ENCODE measurements at places on chromosomes 1 and 21. TPM values are rescaled to one million over a fixed set of nuclear protein-coding genes. Genes with fewer than 3 reads are reported as not detected.

DNA sequence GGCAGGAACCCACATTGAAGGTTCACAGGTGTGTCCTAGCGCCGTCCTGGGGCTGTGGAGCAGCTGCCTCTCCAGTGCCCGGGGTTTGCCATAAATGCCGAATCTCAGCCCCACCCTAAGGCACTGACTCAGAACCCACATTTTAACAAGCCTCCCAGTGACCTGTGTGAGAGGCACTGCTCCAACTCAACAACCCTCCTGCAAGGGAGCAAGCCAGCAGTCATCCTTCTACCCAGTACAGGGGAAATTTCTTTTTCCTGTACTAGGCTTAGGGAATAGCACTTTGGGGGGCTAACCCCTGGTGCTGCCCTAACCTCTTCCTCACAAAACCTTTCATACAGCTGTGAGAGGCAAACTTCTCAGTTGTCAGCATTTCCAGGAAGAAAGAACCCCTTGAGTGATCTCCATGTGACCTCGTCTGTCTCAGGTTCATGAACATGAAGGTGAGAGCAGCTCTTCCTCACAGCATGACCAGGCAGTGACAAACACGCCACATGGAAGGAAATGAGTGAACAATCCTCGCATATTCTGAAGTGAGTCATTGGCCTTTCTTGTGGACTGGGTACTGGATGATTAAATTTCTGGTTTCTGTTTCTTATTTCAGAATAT, 11.4 kb upstream of the BCAR3 start:
- no peak for DNase-seq
- peaks cover 7% of the 10 kb centered on the region for H3K4me1 ChIP-seq
- H3K27me3 ChIP-seq, result peaks cover 8% of the 10 kb centered on the region
- H3K27ac ChIP-seq, result no peak overlapping the region
- H3K4me3 ChIP-seq, result no peak overlapping the region

The IQCC gene
- 4.1 TPM for total RNA-seq

DNA sequence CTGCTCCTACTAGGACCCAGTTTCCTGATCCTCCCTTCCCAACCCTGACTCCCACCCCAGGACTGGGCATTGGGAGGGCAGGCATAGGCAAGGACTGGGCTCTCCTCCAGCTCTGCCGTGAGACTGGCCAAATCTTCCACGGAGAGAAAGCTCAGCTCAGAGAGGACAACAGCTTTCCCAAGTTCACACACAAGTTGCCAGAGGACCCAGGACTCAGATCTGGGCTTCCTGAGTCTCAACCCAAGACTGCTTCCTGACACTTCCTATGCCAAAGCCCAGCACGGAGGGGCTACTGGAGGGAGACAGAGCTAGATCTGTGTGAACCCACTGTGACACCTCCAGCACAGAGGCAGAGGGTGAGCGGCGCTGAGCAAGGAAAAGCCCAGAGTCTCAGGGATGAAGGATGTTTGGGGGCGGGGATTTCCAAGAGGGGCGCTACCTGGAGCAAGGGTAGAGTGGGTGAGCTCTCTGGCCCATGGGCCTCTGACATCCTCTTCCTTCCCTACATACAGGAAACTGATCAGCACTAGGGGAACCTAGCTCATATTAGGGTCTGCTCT, 7.1 kb downstream of the PDZK1IP1 start:
- no peak for DNase-seq
- H3K27ac ChIP-seq, result no peak overlapping the region
- H3K4me3 ChIP-seq, result no peak overlapping the region

DNA sequence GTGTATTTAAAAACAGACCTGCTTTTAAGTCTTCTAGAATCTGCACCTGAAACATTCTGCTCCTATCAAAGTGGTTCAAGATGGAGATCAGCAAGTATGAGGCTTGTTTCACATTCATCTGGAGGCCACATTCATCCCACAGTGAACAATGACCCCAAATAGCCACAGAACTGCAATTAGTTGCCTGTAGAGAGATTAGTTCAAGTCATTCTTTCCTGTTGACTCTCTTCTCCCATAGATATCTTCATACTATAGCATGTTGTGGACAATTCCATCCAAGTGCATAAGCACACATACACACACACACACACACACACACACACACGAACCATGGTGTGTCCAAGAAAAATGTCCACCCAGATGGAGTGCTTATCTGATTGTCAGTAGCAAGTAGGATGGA, 101.7 kb upstream of the FGGY start:
- no peak for DNase-seq
- H3K4me1 ChIP-seq, result no peaks in the 10 kb centered on the region
- peaks cover 3% of the 10 kb centered on the region for H3K36me3 ChIP-seq
- H3K4me3 ChIP-seq, result no peak overlapping the region
- H3K27ac ChIP-seq, result no peak overlapping the region
- peaks cover 16% of the 10 kb centered on the region for H3K27me3 ChIP-seq

- H3K4me3 ChIP-seq, result peak overlapping the region; percentile 13
- no peak for DNase-seq
- H3K27ac ChIP-seq, result no peak overlapping the region
Measured at GRCh38 chr1:82931006-82931405, 1067.9 kb downstream of the TTLL7 start.

DNA sequence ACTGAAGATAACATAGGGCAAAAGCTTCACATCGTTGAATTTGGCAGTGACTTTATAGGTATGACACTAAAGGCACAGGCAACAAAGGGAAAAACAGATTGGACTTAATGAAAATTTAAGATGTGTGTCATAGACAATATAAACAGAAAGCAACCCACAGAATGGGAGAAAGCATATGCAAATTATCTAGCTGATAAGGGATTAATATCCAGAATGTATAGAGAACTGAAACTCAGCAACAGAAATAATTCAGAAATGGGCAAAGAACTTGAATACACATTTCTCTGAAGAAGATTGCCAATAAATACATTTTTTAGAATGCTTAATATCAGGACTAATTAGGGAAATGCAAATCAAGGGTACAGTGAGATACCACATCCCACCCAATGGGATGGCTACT, 55.2 kb upstream of the ANGPTL1 start:
- peaks cover 10% of the 10 kb centered on the region for H3K27me3 ChIP-seq
- no peak for DNase-seq
- no peaks in the 10 kb centered on the region for H3K36me3 ChIP-seq

GRCh38 chr1:30847358-30847972, 61.1 kb downstream of the SDC3 start:
- H3K36me3 ChIP-seq, result peaks cover 3% of the 10 kb centered on the region
- peaks cover 4% of the 10 kb centered on the region for H3K4me1 ChIP-seq
- peaks cover 78% of the 10 kb centered on the region for H3K27me3 ChIP-seq
- no peak overlapping the region for H3K4me3 ChIP-seq
- no peak overlapping the region for H3K27ac ChIP-seq
- no peak for DNase-seq

DNA sequence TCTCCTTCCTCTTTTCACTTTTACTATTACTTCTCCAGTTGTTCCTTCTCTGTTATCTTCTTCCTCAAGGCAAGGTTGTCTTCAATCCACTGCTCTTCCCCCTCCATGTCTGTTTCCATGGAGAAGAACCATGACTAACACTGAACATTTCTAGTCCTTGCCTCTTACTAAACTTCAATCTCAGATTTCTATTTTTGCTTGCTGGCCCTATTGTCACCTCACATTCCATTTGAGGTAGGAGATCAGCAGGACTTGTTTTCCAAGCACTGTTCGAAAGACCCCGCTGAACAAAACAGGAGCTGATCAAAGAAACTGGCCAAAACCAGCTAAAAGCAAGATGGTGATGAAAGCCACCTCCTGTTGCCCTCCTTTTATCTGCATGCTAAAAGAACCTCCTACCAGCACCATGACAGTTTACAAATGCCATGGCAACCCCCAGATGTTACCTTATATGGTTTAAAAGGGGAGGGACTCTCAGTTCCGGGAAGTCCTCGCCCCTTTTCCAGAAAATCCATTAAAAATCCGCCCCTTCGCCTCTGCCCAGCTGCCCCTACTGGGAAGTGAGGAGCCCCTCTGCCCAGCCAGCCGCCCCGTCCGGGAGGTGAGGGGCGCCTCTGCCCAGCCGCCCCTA, 22.6 kb downstream of the GON4L start:
- no peak overlapping the region for H3K4me3 ChIP-seq
- H3K36me3 ChIP-seq, result peaks cover 5% of the 10 kb centered on the region
- H3K27ac ChIP-seq, result peak overlapping the region; percentile 22
- peaks cover 21% of the 10 kb centered on the region for H3K4me1 ChIP-seq
- H3K27me3 ChIP-seq, result no peaks in the 10 kb centered on the region

- H3K27ac ChIP-seq, result no peak overlapping the region
- no peaks in the 10 kb centered on the region for H3K4me1 ChIP-seq
- no peak for DNase-seq
- peaks cover 43% of the 10 kb centered on the region for H3K27me3 ChIP-seq
Measured at GRCh38 chr1:202691816-202692215, 18.4 kb downstream of the SYT2 start.

The CATSPER4 gene
- total RNA-seq, result not detected

DNA sequence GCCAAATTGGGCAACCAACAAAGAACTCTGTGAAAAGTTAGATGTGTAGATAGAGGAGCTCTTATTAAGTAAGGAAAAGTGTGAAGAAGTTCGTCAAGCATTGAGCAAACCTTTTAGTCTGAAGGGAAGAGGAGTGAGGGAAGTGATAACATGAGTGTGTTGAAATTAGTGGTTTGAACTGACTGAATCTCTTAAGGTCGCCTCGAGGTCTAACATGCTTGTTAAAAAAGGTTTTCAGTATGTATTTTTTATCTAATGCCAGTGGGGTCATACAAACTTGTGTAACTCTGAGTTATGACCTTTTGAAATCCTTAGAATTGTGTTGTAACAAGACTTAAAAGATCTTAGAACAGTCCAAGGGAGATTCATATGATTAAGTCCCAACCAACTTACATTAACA, 34.1 kb downstream of the SOAT1 start:
- H3K27me3 ChIP-seq, result no peaks in the 10 kb centered on the region
- H3K4me1 ChIP-seq, result peaks cover 17% of the 10 kb centered on the region
- no peak overlapping the region for H3K27ac ChIP-seq
- DNase-seq, result no peak
- peaks cover 5% of the 10 kb centered on the region for H3K36me3 ChIP-seq

DNA sequence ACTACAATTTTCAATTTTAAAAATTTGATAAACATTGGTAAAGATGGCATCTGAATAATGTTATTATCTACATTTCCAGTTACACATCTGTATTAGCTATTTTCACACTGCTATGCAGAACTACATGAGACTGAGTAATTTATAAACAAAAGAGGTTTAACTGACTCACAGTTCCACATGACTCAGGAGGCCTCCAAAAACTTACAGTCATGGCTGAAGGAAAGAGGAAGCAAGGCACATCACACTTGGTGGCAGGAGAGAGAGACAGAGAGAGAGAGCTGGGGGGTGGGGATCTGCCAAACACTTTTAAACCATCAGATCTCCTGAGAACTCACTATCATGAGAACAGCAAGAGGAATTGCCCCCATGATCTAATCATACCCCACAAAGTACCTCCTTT, 850.0 kb downstream of the LTN1 start:
- H3K36me3 ChIP-seq, result no peaks in the 10 kb centered on the region
- DNase-seq, result no peak
- H3K27ac ChIP-seq, result no peak overlapping the region
- H3K27me3 ChIP-seq, result no peaks in the 10 kb centered on the region

DNA sequence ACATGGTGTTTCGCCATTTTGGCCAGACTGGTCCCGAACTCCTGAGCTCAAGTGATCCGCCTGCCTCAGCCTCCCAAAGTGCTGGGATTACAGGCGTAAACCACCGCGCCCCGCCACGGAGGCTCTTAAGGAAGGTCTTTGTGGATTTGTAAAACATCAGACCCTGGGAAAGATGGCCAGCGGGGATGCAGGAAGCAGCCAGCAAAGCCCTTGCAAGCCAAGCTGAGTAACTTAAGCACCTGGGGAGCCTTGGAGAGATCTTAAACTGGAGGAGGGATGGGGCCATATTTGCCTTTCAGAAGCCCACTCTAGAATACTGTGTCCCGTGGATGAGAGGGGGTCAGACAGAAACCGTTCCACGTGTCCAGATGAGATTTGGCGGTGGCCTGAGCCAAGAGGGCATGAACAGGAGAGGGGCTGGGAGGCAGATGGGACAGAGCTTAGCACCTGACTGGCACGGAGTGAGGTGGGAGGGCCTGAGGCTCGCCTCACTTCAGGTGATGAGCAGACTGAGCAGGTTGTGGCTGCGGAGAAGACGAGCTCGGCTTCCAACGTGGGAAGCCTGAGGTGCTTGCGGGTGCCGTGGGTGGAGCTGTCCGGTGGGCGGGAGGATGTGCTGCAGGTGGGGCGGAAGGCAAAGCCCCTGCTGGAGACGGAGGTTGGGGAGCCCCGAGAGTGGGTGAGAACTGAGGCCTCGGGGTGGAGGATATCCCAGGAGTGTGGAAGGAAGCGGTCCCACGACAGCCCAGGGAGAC, 11.7 kb downstream of the C1orf216 start:
- peaks cover 18% of the 10 kb centered on the region for H3K4me1 ChIP-seq
- DNase-seq, result no peak
- H3K27me3 ChIP-seq, result peaks cover 48% of the 10 kb centered on the region
- peaks cover 3% of the 10 kb centered on the region for H3K36me3 ChIP-seq
- peak overlapping the region; percentile 91 for H3K4me3 ChIP-seq

The C1orf94 gene
- total RNA-seq, result not detected

The CTSE gene
- total RNA-seq, result not detected

- H3K36me3 ChIP-seq, result no peaks in the 10 kb centered on the region
- no peak overlapping the region for H3K4me3 ChIP-seq
- DNase-seq, result no peak
Measured at GRCh38 chr1:195122497-195122896, 1485.7 kb downstream of the KCNT2 start.

The WDR64 gene
- 0.35 TPM for total RNA-seq

DNA sequence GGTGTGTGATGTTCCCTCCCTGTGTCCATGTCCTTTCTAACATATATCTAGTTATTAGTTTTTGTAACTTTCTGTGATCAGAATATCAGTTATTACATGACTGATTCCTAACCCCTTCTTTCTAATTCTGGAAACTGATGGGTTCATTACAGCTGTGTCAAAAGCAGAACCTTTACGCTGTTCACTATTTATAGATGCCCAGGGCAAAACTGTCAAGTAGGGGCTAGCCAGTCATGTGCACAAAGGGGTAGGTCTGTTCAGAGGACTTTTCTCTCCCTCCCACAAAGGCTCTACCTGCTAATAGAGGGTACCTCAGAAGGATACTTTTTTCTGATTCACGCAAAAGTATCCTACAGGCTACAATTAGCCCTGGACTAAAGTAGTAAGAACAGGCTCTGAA, 79.2 kb downstream of the NRDC start:
- DNase-seq, result no peak
- H3K4me1 ChIP-seq, result no peaks in the 10 kb centered on the region
- peaks cover 12% of the 10 kb centered on the region for H3K36me3 ChIP-seq
- no peak overlapping the region for H3K4me3 ChIP-seq
- no peaks in the 10 kb centered on the region for H3K27me3 ChIP-seq

The FCRL5 gene
- total RNA-seq, result 3.2 TPM

The IL12RB2 gene
- 2.1 TPM for total RNA-seq

GRCh38 chr1:244346972-244347618, 104.6 kb downstream of the ADSS2 start:
- H3K36me3 ChIP-seq, result no peaks in the 10 kb centered on the region
- H3K27ac ChIP-seq, result no peak overlapping the region
- no peak for DNase-seq
- H3K27me3 ChIP-seq, result peaks cover 26% of the 10 kb centered on the region
- peaks cover 11% of the 10 kb centered on the region for H3K4me1 ChIP-seq

The LEFTY2 gene
- not detected for total RNA-seq

- H3K4me1 ChIP-seq, result peaks cover 15% of the 10 kb centered on the region
- H3K27ac ChIP-seq, result peak overlapping the region; percentile 95
- H3K36me3 ChIP-seq, result peaks cover 6% of the 10 kb centered on the region
- H3K4me3 ChIP-seq, result peak overlapping the region; percentile 95
Measured at GRCh38 chr21:39444421-39445180, 977 bp downstream of the LCA5L start.

- DNase-seq, result no peak
- H3K4me3 ChIP-seq, result no peak overlapping the region
- H3K4me1 ChIP-seq, result no peaks in the 10 kb centered on the region
Measured at GRCh38 chr1:238658763-238659162, 727.6 kb upstream of the CHRM3 start.

The KANK4 gene
- total RNA-seq, result not detected

All from T-helper 17 cell (primary cell).